Hematopoietic multipotent progenitor cell treated with erythropoietin and hydrocortisone succinate and interleukin-3 and kit ligand, for 8 days (in vitro differentiated cells): ENCODE measurements at places on chromosomes 7 and 10.

DNA sequence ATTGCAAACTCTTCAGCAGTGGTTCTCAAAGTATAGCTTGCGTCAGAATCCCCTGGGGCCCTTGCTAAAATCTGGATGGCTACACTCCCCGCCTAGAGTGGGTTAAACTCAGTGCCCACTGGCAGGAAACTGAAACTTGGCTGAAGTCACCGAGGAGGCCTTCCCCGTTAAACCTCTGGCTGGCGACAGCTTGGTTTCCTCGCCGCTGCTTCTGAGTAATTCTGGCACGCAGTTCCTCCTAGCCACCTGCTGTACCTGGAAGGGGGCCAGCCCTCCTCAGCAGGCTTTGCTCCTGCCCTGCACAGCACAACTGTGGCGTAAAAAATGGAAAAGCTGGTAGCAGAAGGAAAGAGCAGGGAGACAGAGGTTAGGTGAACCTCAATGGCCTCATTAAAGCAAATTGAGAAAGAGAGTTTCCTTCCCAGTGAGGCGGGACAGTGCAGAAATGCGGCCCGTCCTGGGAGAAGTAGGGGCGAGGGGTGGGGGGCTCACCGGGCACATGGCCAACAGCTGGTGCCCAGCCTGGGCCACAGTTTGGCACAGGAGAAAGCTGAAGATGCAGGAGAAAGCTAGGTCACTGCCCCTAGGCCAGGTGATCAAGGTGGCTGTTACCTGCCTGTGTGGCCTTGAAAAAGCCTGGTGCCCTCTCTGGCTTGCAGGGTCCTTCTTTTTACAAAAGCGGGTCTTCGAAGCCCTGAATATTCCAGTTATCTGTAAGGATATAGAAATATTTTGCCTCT lies 46.6 kb downstream of the ALOX5 start:
- peak; percentile 77 for DNase-seq

DNA sequence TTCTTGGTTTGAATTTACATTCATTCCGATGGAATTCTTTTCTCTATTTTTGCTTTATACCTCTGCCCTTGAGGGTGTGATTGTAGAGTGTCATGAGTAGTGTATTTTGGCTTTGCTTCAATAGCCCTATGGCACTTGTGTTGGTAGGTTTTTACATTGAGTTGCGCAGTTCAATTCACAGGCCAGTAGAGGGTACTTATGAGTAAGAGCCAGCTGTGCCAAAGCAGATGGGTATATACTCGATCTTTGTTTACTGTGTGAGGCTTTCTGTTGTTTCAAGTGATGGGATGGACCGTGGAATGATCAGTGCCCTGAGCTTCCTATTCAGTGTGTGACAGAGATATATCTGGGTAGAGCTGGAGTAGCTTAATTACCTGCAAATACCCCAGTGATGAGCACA lies 4.3 kb upstream of the AKR1C3 start:
- peak; percentile 76 for DNase-seq

DNA sequence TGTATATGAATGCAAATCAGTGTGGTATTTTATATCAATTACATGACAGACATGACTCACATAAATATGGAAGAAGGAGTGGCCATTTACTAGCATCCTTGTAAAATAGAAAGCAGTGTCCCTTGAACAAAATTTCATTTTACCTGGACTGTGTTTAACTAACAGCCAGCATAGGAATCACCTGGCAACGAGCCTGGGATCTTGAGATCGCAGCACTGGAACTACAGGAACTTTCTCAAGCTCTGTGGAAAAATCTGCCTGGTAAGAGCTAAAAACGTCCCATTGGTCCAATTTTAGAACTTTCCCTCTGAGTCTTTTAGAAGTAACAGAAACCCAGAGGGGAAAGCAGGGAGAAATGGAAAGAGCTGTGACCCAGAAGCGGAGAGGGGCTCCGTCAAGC lies 68.9 kb upstream of the AMPH start:
- no peak for DNase-seq

DNA sequence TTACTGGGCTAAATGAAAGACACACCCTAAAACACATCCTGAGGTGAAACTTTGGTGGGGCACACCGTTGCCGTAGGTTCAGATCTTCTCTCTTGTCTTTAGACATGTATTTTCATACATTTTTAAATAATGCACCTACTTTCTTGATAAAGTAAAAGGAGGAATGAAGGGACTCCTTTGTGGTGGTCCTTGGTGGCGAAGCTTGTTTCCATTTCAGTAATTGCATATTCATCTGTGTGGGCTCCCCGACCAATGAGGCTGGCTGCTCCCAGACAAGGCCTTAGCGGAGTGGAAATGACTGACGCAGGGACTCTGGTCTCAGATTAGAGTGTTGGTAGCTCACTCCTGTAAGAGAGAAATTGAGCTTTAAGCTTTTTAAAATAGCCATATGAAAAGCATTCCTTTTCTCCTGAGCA lies 815 bp downstream of the CCSER2 start:
- no peak for DNase-seq

- DNase-seq, result no peak
Measured at GRCh38 chr10:77355844-77356243, 281.8 kb downstream of the KCNMA1 start.

DNA sequence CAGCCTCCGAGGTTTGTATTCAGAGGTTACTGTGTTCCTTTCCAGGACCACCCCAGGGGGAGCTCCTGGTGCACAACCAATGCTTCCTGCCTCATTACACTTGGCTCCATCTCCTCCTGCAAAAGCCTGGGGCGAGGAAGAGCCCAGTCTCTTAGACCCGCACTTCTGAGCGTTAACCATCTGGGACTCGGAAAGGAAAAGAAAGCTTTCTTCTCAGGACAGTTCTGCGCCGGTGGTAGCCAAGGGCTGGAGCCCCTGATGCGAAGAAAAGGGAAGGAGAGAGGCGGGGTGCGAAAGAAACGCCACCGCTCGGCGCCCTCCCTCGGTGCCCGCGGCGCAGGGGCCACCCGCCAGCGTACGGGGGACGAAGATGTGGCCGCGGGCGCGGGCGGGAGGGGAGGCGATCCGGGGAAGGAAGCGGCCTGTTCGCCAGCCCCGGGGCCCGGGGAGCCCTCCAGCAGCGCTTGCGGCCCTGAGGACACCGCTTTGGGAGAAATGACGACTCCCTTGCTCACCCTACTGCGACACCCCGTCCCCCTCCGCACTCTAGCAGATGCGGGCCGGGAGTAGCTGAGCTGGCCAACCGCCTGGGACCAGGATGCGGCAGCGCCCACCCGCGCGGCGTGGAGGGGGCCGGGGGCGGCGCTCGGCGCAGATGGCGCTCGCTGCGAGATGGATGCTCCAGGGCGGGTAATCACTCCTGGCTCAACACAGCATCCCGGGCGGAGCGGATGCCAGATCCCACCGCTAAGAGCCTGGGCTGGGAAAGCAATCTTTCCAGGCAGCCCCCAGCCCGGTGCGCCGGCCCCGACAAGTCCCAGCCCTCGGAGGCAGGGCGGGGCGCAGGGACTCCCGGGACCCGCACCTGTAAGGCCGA lies 1.3 kb downstream of the NRCAM start:
- DNase-seq, result no peak

DNA sequence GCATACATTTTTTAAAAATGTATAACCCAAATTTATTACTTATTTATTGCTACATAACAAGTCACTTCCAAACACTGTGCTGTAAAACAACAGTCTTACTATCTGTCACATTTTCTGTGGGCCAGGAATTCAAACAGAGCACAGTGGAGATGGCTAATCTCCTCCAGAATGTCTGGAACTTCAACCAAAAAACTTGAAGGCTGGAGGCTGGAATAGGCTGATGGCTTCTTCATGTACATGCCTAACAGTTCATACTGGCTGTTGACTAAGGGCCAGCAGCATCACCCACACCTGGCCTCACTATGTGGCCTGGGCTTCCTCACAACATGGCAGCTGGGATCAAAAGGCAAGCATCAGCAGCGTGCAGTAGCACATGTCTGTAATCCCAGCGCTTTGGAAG lies 92.4 kb upstream of the KMT2E start:
- DNase-seq, result no peak

GRCh38 chr7:33486633-33487032 lies 357.3 kb downstream of the BBS9 start:
- no peak for DNase-seq

- DNase-seq, result no peak
Measured at GRCh38 chr7:92614660-92615174, 24.5 kb upstream of the FAM133B start.

- no peak for DNase-seq
Measured at GRCh38 chr7:142356166-142356565, 98.3 kb upstream of the PRSS58 start.

DNA sequence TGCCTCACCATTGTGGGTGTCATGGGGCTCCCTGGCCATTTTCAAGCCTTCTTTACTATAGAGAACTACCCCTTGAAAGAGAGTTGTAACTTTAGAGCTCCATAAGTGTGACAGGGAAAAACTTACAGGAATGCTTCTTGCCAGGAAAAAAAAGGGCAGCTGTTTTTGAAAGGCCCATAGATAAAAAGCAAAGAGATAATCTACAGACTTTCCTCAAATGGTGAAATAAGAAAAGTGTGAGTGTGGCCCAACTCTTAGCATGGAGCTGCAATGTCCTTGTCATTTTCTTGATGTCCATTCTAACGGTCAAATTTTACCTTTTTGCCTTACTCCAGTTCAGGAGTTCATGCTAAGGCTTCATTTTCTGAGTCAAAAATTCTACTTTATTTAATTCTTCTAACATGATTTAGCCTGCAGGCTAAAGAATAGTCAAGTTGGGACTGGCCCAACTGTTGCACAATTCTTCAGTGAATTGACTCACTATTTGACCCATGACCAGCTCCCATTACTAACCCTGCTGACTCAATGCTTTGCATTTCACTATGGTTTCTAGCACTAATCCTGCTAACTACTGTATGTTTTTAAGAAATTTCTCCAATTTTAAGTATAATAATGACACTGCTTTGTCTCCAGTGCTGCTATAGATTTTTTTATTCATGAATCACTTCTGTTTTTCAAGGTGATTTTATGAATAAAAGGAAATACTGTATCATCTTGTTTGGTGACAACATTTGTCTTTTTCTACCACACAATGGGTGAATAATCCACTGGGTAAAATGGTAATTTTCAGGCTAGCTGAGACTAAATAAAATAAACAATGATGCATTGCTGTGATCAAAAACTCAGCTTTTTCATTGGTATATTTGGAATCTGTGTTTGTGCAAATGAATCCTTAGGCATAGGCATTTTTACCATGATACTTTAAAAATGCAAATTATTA lies 41.4 kb upstream of the SGCE start:
- no peak for DNase-seq

- DNase-seq, result no peak
Measured at GRCh38 chr10:120587061-120587460, 130.0 kb downstream of the PLPP4 start.

DNA sequence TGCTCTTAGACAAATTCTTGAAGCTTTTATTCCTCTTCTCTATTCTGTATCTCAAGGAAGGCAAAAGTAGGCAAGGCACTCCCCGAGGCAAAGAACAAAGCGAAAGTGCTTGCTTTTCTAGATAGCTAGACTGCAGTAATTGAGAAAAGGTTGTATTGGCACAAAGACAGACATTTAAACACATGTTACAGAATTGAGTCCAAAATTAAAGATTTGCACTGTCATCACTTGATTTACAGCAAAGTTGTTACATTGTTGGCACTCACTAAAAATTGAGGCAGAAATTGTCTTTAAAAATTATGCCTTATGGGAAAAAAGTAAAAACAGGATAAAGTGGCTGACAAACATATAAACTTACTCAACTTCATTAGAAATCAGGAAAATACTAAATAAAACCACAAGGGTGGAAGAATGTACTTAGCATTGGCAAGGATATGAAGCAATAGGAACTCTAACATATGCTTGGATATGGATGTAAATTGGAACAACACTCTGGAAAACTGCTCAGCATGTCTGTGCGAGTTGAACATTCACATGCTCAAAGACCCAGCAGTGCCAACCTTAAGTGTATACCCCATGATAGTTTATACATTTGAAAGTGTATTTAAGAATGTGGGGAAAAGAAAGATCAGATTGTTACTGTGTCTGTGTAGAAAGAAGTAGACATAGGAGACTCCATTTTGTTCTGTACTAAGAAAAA lies 491.3 kb downstream of the GLRX3 start:
- no peak for DNase-seq

GRCh38 chr7:140640060-140640637 lies 464 bp downstream of the DENND2A start:
- no peak for DNase-seq

- DNase-seq, result no peak
Measured at GRCh38 chr7:50960621-50961310, 178.1 kb upstream of the GRB10 start.

GRCh38 chr10:78528749-78529204 lies 495.1 kb downstream of the RPS24 start:
- no peak for DNase-seq

GRCh38 chr7:105715528-105715927 lies 134.2 kb upstream of the EFCAB10 start:
- DNase-seq, result no peak

DNA sequence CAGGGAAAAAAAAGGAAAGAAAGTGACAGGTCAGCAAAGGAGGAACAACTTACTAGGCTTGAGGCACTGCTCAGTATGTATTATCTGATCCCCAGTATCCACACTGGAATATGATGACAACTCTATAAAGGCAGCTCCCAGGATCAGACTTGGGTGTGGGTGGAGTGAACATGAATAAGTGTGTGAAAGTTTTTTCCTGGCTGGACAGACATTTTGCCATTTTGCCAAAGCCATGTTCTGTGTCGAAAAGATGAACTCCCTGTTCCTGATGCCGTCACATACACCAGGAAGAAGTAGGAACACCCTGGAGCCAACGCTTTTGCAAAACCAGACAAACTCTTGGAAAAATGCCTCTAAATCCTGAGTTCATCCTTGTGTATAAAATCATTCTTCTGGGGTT lies 143.2 kb upstream of the MEOX2 start:
- DNase-seq, result no peak

DNA sequence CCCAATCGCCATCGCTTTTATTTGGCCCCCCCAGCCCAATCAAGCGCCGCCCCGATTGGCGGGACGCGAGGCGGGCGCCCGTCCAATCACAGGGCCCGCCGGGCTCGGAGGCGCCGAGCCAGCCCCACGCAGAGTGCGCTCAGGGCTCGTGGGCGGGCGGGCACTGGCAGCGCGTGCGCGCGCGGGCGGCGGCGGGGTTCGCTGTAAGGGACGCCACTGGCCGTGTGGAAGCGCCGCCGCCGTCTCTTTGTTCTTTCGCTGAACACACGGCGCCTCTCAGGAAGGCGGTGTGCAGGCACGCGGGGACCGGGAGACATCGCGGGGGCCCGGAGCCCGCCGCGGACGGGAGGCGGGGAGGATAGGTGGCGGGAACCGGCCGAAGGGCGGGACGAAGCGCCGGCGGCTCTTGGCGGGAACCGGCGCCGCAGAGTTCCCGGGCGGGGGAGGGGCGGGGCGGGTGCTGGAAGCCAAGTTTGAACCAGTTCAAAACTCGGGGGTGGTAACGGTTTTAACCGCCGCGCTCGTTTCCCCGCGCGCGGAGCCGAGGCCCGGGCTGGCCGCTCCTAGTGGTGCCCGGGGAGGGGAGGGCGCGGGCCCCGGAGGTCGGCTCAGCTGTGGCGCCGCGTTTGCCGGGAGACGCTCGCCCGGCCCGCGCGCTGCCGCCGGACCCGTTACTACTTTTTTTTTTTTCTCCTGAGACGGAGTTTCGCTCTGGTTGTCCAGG lies 370 bp upstream of the EZH2 start:
- DNase-seq, result peak; percentile 92
